ENCODE measurements at places on chromosomes 13 and 19. TPM values are rescaled to one million over a fixed set of nuclear protein-coding genes. Genes with fewer than 3 reads are reported as not detected.

The PTOV1 gene
- total RNA-seq, result 51.2 TPM

The CCDC70 gene
- total RNA-seq, result not detected

The MYPOP gene
- total RNA-seq, result 2.4 TPM

The LYL1 gene
- 1.4 TPM for total RNA-seq

The C19orf67 gene
- 0.27 TPM for total RNA-seq

The ZNF222 gene
- total RNA-seq, result 7.9 TPM

The TMEM259 gene
- 44.7 TPM for total RNA-seq

GRCh38 chr19:41935760-41936415 is 7.6 kb upstream of the ERFL start:
- DNase-seq, result no peak

- DNase-seq, result peak; percentile 15
These were observed 945.5 kb upstream of the SLC10A2 start for GRCh38 chr13:104011505-104012241.

GRCh38 chr19:42295831-42296525 is 6.0 kb upstream of the PRR19 start:
- peak; percentile 58 for DNase-seq

DNA sequence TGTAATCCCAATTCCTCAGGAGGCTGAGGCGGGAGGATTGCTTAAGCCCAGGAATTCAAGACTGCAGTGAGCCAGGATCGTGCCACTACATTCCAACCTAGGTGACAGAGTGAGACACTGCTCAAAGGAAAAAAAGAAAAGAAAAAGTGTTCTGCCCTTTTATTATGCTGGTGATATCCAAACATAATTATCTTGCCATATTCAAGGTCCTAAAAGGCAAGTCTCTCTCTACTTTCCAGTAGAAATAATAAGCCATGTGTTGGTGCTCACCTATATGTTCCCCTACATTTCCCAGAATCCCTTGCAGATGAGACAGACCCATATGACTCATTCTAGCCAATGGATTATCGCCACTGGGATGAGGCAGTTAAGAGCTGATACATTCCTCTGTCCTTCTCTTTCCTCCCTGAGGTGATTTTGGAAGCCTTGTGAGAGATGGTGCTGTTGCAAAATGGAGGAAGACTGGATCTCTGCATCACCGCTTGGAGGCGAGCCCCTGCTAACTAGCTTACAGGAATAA is 58.3 kb upstream of the MRI1 start:
- DNase-seq, result no peak

DNA sequence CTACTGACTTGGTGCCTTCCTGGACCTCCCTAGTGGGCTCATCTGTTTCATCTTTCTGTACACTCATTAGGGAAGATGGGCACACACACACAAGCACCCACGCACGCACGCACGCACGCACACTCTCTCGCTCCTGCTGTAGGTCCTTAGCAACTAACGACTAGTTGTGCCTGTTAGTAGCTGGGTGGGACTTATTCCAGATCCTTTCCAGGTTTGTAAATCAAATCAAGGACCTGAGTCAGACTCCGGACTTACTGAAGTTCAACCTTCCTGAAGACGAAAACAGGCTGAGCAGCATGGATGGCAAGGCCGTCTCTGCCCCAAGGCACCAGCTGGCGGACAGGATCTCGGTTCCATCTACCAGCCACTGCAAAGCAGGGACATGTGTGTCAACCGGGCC is 76.2 kb downstream of the SLC15A1 start:
- DNase-seq, result no peak

- DNase-seq, result no peak
These were observed 20.6 kb downstream of the UBE2L5 start for GRCh38 chr13:30442926-30443325.

GRCh38 chr13:27631665-27632064 is 10.0 kb downstream of the POLR1D start:
- no peak for DNase-seq

- peak; percentile 99 for DNase-seq
These were observed 141.7 kb upstream of the SERP2 start for GRCh38 chr13:44231786-44232516.

DNA sequence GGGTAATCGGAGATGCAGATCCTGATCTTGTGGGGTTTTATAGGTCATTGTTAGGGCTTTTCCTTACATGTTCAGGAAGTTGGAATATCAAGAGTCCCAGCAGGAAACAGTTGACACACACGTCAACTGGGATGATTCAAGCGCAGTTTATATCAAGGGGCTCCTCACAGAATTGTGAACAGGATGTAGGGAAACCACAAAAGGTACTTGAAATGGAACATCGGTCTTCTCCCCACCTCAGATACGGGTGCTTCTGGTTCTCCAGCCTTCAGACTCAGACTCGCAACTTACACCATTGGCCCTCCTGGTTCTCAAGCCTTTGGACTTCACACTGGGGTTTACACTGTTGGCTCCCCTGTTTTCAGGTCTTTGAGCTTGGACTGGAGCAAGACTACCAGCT is 19.5 kb downstream of the ZNF557 start:
- no peak for DNase-seq

DNA sequence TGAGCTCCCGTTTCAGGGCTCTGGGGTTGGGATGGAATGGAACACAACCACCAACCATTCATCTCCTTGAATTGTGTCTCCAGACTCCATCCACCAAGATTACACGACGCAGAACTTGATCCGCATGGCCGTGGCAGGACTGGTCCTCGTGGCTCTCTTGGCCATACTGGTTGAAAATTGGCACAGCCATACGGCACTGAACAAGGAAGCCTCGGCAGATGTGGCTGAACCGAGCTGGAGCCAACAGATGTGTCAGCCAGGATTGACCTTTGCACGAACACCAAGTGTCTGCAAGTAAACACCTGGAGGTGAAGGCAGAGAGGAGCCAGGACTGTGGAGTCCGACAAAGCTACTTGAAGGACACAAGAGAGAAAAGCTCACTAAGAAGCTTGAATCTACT is 15.5 kb downstream of the FCAR start:
- DNase-seq, result no peak

DNA sequence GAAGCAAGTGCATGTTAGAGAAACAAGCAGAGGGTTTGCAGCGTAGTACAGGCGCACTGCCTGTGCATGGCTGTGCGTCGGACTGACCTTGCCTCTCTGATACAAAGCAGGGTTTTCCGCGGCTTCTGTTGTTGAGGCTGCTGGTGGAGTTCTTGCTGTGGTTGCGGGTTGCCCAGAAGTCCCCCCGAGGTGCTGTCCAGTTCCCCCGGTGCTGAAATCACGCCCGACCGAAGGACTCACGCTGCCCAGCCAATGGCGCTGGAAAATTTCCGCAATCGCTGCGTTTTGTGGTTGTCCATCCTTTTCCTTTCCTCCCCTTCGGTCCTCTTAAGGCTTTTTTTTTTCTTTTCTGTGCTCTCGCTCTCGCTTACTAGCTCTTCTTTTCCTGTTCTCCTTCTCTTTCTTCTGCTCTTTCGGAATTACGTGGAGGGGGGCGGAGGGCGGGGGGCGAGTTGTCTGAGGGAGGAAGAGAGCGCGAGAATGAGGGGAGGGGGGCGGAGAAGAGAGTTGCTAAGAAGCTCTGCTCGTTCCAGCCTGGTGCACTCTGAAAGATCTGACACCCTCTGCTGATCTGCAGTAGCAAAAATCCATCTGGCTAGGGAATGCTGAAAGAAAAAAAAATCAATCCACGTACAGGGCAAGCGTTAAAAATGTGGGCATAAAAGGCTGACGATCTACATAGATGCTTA is at the start of gene SLITRK1:
TSS of gene SLITRK1 (minus strand) at position 558 of the 689 bp plus-strand sequence. CDS start 967 bp downstream, outside the sequence.
- peak; percentile 63 for DNase-seq

- peak; percentile 31 for DNase-seq
These were observed 123.1 kb downstream of the ITGBL1 start for GRCh38 chr13:101575581-101575980.

- no peak for DNase-seq
These were observed 7.7 kb downstream of the PLK5 start for GRCh38 chr19:1531587-1531986.

DNA sequence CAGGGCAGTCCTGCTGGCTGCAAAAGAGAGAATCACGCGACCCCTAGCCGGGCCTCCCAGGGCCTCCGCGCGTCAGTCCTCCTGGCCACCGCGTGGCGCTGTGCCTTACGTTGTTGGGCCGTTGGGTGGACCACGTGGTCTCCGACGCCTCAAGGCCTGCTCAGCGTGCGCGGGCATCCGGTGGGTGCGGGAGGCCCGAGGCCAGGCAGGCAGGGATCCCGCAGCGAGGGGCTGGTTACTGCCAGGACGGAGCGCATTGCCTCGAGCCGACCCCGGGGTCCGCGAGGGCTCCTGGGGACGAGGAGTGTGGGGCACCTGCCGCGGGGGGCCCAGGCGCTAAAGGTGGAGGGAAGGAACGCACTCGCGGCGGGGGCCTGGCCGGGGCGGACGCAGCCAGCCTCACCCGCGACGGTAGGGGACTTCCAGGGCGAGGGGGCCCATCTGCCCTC is at the start of gene TDRD12:
TSS of gene TDRD12 (plus strand) at position 157 of the 449 bp plus-strand sequence. CDS start 306 bp downstream, outside the sequence.
- no peak for DNase-seq

DNA sequence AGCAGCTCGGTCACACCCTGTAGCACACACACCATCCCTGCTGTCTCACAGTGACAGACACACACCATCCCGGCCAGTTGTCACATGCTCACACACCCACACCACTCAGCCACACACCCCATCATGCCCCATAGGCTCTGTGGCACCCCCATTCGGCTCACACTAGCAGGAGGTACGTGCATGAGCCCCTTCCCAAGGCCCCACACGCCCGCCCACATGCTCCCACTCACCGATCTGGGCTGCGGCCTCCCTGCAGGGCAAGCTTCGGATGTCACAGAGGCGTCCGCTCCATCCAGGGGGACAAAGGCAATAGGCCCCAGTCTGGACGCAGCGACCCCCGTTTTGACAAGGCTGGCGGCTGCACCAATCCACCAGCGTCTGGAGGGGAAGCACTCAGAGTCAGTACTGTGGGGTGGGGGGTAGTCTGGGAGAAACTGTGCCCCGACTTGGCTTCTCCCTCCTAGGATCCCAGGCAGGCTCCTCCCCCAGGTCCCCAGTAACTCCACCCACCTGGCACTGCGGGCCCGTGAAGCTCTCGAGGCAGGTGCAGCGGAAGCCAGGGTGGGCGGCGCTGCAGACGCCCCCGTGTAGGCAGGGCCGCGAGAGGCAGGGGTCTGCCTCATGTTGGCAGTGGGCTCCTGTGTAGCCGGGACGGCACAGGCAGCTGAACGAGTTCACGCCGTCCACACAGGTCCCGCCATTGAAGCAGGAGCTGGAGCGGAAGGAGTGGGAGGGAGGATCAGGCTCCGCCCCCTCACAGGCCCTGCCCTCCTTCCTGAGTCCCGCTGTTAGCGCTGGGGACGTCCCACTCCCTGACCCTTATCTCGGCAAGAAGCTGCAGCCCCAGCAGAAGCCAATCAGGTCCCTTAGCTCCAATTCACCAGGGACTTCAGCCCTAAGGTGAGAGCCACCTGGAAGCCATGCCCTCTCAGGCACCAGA is 20.1 kb downstream of the NOTCH3 start:
- DNase-seq, result no peak

- no peak for DNase-seq
These were observed 661 bp upstream of the BABAM1 start for GRCh38 chr19:17266589-17266974.

DNA sequence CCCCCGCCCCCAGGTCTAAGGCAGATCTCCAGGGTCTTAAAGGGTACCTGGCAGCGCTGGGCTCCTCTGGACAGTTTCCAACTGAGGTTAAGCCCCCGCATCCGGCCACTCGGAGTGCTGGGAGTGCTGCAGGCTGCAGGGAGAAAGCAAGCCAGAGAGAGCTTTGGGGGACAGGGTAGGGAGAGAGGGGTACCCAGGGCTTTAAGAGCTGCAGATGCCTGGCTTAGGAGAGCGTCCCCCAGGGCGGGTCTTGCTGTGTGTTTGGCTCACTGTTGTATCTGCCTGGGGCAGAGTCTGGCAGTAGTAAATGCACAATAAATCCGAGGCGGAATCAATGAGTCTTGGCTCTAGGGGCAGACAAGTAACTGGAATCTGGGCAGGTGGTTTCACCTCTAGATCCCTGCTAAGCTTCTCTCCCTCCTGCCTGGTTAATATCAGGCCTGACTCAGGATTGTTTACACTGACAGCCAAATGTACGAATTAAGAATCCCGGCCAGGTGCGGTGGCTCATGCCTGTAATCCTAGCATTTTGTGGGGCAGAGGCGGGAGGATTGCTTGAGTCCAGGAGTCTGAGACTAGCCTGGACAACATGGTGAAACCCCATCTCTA is 798 bp upstream of the COX6B2 start:
- DNase-seq, result no peak

- DNase-seq, result no peak
These were observed 2.0 kb downstream of the NACC1 start for GRCh38 chr19:13120031-13120430.

Measured in fibroblast of the aortic adventitia (primary cell).